ENCODE measurements at places on chromosomes 5 and 9.

DNA sequence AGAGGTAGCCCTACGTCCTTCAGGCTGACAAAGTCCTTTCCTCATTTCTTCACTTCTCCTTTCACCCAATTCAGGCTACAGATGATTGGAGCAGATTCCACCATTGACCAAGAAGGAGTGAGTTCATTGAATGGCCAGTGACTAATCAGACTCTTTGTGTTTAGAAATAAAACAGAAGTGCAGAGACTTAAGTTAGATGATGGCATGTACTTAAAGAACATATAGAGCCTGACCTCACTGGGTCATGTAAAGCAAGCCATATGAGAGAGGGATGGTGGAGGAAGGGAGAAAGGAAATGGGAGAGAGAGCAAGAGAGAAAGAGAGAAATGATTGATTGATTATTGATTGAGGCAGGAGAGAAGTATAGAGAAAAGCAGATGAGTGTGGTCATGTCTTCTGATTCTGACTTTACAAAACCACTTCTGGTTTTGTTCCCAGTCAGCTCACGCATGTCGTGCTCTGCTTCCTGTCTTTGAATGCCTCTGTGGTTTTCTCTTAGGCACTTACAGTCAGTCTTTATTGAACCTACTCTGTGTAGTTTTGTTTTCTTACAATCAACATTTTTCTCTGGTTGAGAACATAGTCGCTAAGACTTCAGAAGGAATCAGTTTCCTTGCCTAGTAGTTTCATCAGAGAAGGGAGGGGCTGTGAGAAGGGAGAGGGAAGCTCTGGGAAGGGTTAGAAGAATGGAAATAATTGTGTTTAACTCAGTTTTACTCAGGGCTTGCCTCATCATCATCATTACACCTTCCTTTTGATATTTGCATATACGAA is 149.2 kb upstream of the KLF9 start:
- peak; percentile 69 for DNase-seq

GRCh38 chr5:179262126-179262920 is 82.9 kb downstream of the ADAMTS2 start:
- no peak for DNase-seq

DNA sequence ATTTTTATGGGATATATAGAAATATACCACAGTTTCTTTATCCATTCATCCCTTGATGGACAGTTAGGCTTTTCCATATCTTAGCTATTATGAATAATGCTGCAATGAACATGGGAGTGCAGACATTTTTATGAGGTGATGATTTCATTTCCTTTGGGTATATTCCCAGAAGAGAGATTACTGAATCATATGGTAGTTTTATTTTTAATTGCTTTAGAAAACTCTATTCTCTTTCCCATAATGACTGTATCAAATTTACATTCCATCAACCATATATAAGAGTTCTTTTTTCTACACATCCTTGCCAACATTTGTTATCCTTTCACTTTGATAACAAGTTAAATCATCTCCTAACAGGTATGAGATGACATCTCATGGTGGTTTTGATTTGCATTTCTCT is 821.6 kb downstream of the TLE1 start:
- DNase-seq: no peak

DNA sequence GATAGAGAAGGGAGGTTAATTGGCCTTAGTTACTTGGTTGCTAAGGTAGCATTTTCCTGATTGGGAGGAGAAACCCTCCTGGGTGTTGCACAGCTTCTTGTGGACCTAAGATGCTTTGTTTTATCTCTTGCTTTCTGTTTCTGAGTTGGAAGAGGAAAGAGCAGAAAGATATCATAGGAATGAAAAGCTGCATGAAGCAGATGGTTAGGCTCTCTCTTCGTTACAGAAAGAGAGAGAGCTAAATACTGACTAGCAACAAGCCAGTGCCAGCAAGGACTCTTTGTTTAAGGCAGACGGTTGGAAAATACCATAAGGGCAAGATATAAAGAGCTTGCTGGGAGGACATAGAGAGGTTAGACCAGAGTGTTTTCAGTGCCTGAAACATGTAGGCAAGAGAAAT is 103.1 kb downstream of the ATG10 start:
- no peak for DNase-seq

GRCh38 chr9:98049288-98050072 is 7.1 kb upstream of the NANS start:
- DNase-seq: no peak

GRCh38 chr9:123584202-123585176 is 228.5 kb downstream of the CRB2 start:
- no peak for DNase-seq

DNA sequence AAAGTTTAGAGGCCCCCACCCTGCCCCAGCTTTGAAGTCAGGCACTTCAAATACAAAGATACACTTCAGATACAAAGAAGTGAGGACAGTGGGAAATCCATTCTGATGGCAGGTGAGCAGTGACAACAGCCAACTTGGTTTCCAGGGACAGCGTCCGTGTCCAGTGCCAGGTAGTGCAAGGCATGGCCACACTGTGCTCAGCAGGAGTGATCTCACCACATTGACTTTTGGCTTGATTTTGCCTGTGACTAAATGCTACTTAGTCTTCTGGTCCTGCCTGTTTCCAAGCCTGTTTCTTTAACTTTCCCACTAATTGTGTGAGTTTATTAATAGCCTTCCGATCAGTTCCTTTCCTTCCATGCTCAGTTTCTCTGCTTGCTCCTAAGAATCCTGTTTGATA is 72.6 kb upstream of the PALM2AKAP2 start:
- no peak for DNase-seq

- DNase-seq: no peak
Observed at GRCh38 chr9:125580701-125581286, 126.2 kb downstream of the MAPKAP1 start.

GRCh38 chr5:123007182-123007581 is 29.3 kb downstream of the PPIC start:
- DNase-seq: no peak

DNA sequence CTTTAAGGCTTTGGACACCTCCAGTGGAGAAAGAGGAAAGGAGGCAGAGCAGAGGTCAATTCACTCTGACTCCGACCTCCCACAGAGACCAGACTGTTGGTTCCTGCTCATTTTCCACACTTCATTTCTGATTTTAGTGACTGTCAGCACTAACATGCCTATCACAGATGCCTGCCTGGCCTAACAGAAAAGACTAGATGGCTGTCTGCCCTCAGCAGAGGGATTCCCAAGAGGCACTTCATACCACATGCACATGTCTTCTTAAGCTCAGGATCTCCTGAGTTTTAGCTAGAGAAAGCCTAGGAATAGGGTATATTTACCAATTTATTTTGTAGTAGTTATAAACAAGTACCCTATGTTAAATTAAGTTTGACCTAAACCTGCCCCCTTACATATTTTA is 336.0 kb downstream of the ENC1 start:
- no peak for DNase-seq

- no peak for DNase-seq
Observed at GRCh38 chr5:112338681-112339337, 80.3 kb downstream of the EPB41L4A start.

GRCh38 chr9:99663856-99664255 is 157.8 kb upstream of the NR4A3 start:
- DNase-seq: no peak

- no peak for DNase-seq
Observed at GRCh38 chr9:34606190-34606589, 5.7 kb downstream of the RPP25L start.

DNA sequence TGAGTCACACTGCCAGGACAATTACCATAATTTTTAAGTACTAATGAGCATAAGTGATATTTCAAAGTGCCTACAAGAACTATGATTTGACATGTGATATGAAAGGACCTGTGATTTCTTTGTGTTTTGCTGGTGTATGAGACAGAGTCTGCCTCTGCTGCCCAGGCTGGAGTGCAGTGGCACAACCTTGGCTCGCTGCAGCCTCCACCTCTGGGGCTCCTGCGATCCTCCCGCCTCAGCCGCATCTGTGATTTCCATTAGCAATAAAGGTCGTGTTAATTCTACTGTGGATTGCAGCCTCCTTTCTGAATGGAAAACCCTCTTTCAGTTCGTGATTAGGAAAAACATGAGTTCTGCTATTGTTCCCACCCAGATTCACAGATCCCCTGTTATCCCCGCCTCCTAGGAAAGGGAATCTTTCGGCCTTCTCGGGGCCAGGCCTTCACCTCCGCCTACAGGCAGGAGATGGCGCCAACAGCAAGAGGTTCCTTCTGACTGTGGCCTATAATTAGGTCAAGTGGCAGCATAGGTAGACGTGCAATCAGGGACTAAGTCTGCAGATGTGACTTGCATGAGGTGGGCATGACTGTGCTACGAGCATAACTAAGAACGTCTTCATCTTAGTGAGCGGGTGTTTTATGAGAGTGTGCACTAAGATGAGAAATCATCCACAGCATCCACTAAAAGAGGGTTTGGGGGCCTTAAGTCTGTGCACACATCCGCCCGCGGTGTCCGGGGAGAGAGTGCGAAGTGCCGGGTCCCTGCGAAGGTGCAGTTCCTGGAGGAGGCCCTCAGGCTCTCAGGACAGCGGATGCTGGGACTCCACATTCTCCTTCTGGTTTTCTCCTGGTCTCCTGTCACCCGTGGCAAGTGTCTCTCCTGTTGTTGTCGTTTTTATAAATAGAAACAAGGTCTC is 23.1 kb downstream of the TRIM7 start:
- DNase-seq: peak; percentile 85

DNA sequence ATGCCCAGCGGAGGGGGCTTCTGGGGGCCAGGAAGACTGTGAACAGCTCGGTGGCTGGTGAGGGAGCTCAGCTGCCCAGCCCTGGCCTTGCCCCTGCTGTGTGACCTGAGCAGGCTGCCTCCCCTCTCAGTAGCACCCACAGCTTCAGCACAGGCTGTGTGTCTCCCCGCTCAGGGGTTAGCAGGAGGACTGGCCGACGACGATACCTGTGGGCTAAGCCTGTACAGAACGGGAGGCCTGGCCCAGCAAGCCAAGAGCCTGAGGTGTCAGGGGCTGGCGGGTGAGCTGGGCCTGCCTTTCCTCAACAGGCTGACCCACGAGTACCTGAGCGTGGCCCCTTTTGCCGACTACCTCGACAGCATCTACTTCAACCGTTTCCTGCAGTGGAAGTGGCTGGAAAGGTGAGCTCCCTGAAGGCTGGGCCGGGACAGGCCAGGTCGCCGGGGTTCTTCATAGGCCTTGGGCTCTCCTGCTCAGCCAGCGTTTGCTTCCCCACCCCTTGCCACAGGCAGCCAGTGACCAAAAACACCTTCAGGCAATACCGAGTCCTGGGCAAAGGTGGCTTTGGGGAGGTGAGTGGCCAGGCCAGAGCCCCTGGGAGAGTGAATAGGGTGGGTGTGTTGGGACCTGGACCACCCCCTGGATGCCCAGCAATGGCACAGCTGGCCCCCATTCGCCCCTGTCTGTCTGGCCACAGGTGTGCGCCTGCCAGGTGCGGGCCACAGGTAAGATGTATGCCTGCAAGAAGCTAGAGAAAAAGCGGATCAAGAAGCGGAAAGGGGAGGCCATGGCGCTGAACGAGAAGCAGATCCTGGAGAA is 6.6 kb downstream of the GRK6 start:
- no peak for DNase-seq

DNA sequence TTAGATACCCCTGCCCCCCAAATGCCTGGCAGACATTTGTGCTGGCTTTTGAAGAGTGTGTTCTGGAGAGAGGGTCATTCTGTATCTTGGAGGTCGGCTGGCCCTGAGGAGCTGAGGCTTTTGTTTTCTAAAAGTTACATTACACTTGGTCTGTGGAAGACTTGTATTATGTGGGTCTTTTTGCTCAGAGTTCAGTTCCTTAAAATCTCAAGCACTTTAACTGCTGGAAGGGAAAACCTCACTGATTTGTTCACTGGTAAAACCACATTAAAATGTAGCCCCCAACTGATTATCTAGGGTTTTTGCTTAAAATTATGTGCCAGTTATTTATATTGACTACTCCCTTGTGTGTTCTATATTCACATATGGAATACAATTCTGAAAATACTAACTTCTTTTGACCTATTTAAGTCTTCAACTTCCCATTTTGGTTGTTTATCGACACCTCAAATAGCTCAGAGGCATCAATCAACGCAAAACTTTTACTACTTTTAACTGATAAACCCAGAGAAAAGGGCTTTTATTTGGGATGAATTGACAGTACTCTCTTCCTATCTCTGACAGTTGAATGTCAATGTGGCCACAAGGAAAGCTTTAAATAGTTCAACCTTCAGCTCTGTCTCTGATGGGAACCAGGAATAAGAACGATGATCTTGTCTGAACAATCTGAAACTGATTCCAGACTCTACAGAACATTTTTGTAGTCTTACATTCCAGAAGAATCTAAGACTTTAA is 54.0 kb upstream of the MAP3K1 start:
- peak; percentile 46 for DNase-seq

- DNase-seq: no peak
Observed at GRCh38 chr5:91020065-91020800, 362.9 kb downstream of the ARRDC3 start.

DNA sequence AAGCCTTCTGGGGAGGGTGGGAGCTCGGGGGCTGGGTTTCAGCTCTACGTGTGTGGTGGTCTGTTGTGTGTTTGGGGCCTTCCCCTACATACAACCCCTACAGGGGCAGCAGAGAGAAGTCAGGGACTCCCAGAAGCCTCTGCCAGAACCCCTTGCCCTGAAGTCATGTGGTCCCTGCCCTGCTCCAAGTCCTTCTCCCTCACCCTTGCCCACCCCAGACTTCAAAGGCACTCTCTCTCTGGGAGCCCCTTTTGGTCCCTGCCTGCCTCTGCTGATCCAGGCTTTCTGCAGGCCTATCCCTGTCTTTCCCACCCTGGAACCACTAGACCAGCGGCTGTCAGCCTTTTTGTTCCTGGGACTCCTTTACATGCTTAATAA is 61.1 kb upstream of the PSD2 start:
- no peak for DNase-seq

- no peak for DNase-seq
Observed at GRCh38 chr5:54807421-54807820, 178.0 kb downstream of the ESM1 start.

DNA sequence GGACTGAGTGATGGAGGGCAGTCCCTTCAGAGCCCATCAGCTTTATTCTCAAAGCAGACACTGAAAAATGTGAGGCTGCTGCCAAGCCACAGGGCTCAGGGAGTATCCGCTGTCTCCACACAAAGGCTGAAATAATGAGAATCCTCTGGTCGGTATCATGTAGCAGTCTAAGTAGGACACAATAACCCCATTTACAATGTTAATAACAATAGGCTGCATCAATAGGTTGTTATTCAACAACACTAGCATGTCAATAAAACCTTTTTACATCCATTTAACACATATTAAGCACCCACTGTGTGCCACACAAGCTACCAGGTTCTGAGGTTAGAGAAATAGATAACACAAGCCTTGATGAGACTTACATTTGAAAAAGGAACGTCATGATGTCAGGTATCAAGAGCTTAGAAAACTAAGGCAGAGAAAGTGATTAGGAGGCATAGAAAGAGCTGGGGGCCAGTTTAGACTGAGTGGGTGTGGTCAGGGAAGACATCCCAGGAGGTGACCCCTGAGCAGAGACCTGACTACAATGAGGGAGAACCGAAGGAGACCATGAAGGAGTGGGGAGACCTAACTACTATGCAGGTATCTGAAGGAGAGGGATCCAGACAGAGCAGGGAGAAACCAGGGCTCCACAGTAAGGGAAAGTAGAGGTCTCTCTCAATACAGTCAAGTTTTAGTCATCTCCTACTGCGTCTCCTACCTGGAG is 140.1 kb upstream of the GRIA1 start:
- DNase-seq: no peak
